Pancreas (tissue), 10 donors: ENCODE measurements at places on chromosomes 3 and 15.

DNA sequence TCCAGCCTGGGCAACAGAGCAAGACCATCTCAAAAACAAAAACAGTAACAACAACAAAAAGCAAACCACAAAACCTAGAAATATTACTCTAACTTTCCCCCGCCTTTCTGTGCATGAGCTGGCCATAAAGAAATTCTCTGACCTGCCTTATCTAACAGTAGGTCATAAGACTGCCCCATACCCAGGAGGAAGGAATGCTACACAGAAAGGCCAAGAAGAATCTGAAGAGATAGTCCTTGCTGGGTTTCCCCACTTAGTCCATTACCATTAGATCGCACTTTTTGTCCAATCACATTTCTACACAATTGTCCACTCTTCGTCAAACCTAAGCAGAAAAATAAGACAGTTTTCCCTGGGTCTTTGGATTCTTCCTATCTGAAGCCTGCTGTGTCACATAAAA, 23.5 kb downstream of the CIAO2A start:
- H3K4me1 ChIP-seq: peaks cover 44% of the 10 kb centered on the region
- DNase-seq: no peak
- no peak overlapping the region for H3K27ac ChIP-seq
- no peaks in the 10 kb centered on the region for H3K27me3 ChIP-seq
- H3K4me3 ChIP-seq: no peak overlapping the region

- H3K36me3 ChIP-seq: no peaks in the 10 kb centered on the region
- H3K4me3 ChIP-seq: no peak overlapping the region
- no peaks in the 10 kb centered on the region for H3K4me1 ChIP-seq
- no peak overlapping the region for H3K27ac ChIP-seq
- H3K27me3 ChIP-seq: no peaks in the 10 kb centered on the region
Observed at GRCh38 chr3:77281721-77282120, 241.8 kb downstream of the ROBO2 start.

- DNase-seq: no peak
- H3K27ac ChIP-seq: no peak overlapping the region
- no peaks in the 10 kb centered on the region for H3K36me3 ChIP-seq
Observed at GRCh38 chr3:149647812-149648211, 10.0 kb downstream of the WWTR1 start.

DNA sequence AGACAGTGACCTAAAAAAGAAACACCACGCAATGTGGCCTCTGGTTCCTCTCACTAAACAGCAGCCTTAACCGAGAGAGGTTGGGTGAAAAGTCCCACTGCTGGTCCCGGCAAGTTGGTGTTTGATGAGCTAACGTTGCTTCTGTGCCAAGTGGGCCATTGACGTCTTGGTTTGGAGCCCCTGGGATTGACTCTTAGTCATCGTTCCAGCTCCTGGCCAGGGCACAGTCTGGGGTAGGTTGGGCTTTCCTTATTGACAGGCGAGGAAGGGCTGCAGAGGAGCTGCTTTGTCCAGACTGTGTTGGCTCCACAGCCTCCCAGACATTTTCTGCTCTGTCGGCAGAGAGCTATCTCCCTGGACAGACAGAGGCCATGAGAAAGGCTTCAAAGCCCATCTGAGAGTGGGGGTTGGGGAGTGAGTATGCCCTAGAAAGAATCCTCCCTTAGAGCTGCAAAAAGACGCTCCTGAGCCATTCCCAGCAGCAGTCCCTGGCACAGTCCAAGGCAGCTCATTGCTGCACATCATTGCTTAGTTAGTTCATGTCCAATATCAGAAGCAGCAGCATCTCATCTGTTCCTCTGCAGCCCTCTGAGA, 28.6 kb upstream of the C3orf80 start:
- no peaks in the 10 kb centered on the region for H3K36me3 ChIP-seq
- no peak overlapping the region for H3K27ac ChIP-seq
- no peak for DNase-seq
- no peaks in the 10 kb centered on the region for H3K27me3 ChIP-seq
- no peak overlapping the region for H3K4me3 ChIP-seq

GRCh38 chr15:86295511-86295910, 215.8 kb downstream of the AGBL1 start:
- DNase-seq: no peak
- H3K27me3 ChIP-seq: no peaks in the 10 kb centered on the region
- no peak overlapping the region for H3K4me3 ChIP-seq
- H3K27ac ChIP-seq: no peak overlapping the region

GRCh38 chr15:58139989-58140522, 1.9 kb downstream of the AQP9 start:
- H3K36me3 ChIP-seq: no peaks in the 10 kb centered on the region
- H3K4me3 ChIP-seq: no peak overlapping the region
- H3K27me3 ChIP-seq: no peaks in the 10 kb centered on the region
- H3K27ac ChIP-seq: no peak overlapping the region

GRCh38 chr3:144096016-144096415, 124.4 kb downstream of the DIPK2A start:
- H3K27me3 ChIP-seq: no peaks in the 10 kb centered on the region
- no peaks in the 10 kb centered on the region for H3K4me1 ChIP-seq
- H3K4me3 ChIP-seq: no peak overlapping the region
- no peaks in the 10 kb centered on the region for H3K36me3 ChIP-seq

DNA sequence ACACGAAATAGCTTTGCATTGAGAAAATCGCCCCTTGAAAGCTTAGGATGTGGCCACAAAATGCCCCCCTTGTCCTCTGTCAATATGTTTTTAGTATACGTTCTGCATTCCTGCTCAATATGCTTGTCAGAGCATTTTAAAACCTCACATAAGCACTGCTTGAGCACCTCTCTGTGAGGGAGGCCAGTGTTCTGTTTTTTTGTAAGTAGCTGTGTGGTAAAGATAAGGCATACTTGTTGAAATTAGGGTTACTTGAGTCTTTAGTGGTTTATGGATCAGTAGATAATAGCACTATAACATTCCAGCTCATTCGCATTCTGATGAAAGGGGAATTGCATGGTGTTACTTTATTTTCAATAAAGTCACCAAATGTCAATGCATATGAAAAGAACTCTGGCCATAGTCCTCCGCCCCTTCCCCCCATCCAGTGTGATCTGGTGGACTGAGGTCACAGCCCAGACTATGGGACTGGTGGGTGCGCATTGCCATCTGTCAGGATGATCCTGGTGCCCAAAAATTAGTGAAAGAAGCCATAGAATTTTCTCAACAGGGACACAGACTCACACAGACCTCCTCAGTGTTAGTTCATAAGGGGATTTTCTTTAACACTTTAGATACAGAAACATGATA, 33.1 kb downstream of the IL1RAP start:
- no peak for DNase-seq
- H3K27me3 ChIP-seq: no peaks in the 10 kb centered on the region
- H3K27ac ChIP-seq: no peak overlapping the region
- peaks cover 5% of the 10 kb centered on the region for H3K4me1 ChIP-seq
- no peak overlapping the region for H3K4me3 ChIP-seq

DNA sequence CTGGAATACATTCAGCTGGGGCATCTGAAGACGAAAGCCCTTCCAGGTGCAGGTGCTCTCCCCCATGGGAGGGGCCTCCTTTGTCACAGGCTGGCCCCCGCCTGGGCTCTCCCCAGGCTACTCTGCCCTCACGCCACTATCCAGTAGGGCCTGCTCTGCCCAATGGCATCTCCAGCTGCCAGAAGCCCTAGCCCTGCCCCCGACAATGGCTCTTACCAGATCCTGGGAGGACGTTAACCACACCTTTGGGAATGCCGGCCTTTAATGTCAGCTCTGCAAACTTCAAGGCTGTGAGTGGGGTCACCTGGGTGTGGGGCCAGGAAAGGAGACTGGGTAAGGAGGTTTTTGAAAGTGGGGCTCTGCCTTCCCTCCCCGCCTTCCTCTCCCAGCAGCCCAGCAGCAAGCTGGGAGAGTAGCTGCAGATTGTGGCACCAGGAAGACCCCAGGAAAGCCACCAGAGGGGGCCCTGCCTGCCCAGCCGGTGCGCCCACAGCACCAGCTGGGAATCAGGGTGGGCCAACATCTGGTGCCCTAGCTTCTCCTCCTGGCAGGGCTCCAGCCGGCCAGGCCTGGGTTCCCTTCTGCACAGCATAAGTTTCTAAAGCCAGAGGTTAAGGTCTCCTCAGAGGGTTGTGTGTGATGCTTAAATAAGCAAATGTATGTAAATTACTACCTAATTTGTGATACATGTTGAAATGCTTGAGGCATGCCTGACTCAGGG, 40.4 kb upstream of the SLC41A3 start:
- peak; percentile 47 for DNase-seq
- no peaks in the 10 kb centered on the region for H3K36me3 ChIP-seq
- H3K27me3 ChIP-seq: no peaks in the 10 kb centered on the region
- H3K4me1 ChIP-seq: no peaks in the 10 kb centered on the region
- no peak overlapping the region for H3K4me3 ChIP-seq
- no peak overlapping the region for H3K27ac ChIP-seq

DNA sequence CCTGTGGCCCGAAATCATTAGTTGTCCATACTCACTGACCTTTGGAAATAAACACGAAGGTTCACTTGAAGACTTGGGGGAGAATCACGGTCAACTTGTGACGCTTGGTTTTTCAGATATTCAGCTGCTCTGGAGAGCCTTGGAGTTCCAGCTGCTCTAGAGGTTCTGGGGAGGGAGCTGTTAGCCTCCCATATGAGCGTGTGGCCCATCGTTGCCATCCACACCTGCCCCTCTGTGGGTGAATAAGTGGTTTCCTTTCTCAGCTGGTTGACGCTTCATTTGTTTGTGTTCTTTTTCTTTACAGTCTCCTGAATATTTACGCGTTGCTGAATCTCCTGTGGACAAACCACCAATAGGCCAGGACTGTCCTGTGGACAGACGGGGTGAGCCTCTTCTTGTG, 35.6 kb downstream of the APBA2 start:
- no peaks in the 10 kb centered on the region for H3K4me1 ChIP-seq
- no peaks in the 10 kb centered on the region for H3K36me3 ChIP-seq
- DNase-seq: no peak

DNA sequence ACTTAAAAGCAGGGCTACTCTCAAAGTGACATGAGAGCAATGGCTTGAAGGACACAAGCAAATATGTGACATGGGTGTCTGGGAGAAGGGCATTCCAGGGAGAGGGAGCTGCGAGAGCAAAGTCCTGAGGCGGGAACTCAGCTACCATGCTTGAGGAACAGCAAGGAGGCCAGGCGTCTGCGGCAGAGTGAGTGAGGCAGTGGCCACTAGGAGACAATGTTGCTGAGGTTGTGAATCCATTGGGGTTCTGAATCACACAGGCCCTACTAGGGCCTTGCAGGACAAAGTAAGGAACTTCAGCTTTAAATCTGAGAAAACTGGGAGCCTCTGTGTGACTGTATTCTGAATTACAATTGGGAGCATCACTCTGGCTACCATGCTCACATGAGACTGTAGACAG, 94.1 kb upstream of the PRICKLE2 start:
- H3K36me3 ChIP-seq: no peaks in the 10 kb centered on the region
- no peaks in the 10 kb centered on the region for H3K27me3 ChIP-seq
- H3K27ac ChIP-seq: no peak overlapping the region
- no peaks in the 10 kb centered on the region for H3K4me1 ChIP-seq
- no peak overlapping the region for H3K4me3 ChIP-seq

DNA sequence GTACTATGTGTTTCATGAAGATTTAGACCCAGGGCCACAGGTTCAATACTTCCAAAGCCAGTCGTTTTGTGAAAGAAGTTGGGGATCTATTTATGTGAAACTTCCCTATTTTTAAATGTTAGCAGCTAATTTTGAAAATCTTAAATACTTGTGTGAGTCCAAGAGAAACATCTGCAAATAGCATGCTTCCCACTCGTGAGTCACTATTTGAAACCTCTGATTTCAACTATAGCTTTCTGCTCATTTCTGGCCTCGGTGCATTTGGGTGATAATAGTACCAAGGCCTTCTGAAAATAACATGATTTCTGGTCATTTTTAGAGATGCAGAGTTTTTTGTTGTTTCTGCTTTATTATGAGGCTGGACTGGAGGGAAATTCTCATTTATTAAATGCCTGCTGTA, 110.0 kb downstream of the OPA1 start:
- H3K27me3 ChIP-seq: no peaks in the 10 kb centered on the region
- H3K4me1 ChIP-seq: no peaks in the 10 kb centered on the region
- no peak overlapping the region for H3K27ac ChIP-seq
- DNase-seq: no peak

DNA sequence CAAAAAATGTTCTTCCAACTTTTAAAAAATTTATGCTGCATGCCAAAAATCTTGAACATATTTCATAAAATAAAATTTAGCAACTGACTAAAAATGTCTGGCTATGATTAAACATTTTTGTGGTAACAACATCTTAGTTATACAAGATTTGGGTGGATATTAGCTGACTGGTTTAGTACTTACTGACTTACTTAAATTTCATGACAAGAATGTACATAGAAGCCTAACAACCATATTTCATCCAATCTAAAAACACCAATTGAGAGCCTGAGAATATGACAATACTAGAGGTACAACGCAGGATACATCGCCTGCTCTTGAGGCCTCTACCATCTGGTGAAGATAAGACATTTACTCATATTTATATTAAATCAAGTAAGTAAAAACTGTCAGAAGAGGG, 34.6 kb downstream of the GNB4 start:
- no peaks in the 10 kb centered on the region for H3K36me3 ChIP-seq
- DNase-seq: no peak

GRCh38 chr3:194051366-194052149, 84.4 kb upstream of the HES1 start:
- H3K27me3 ChIP-seq: no peaks in the 10 kb centered on the region
- no peaks in the 10 kb centered on the region for H3K36me3 ChIP-seq
- H3K4me3 ChIP-seq: no peak overlapping the region
- H3K4me1 ChIP-seq: peaks cover 10% of the 10 kb centered on the region
- no peak for DNase-seq

DNA sequence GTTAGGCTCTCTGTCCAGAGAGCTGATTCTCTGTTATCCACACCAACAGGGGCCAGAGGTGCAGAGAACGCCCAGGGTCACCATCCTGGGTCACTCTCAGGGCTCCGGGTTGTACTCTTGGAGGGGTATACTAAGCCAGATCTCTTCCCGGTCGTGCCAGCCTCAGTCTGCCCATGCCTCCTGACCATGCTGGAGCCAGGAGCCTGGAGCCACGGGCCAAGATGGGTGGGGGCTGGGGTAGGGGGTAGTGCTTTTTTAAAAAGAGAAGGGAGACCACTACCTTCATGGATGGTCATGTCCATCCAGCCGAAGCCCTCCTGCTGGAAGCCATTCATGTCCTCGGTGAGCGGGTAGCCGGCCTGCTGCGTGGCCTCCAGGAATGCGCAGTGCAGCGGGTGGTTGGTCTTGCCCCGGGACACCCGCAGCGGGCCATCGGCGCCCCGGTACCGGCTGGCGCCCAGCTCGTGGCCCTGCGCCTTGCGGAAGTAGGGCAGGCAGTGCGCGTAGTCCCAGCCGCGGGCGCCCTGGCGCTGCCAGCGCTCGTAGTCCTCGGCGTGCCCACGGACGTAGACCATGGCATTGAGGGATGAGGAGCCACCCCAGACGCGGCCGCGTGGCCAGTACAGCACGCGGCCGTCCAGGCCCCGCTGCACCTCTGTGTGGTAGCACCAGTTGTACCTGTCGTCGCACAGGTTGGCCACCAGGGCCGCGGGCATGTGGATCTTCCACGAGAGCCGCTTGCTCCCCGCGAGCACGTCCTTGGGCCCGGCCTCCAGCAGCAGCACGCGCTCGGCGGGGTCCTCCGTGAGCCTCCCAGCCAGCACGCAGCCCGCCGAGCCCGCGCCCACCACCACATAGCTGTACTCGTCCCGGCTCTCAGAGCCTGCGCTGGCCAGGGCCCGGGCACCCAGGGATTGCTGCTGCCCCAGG, 22.9 kb downstream of the CHDH start:
- no peak for DNase-seq
- H3K27ac ChIP-seq: no peak overlapping the region
- no peaks in the 10 kb centered on the region for H3K27me3 ChIP-seq
- H3K4me3 ChIP-seq: no peak overlapping the region
- peaks cover 54% of the 10 kb centered on the region for H3K36me3 ChIP-seq
